ENCODE measurements at places on chromosomes 2 and 18. TPM values are rescaled to one million over a fixed set of nuclear protein-coding genes. Genes with fewer than 3 reads are reported as not detected.

Gene MRPS9
- 62.6 TPM for total RNA-seq

Gene NYAP2
- not detected for total RNA-seq

Gene SPTBN1
- total RNA-seq = 110 TPM

GRCh38 chr18:45998244-45998643, 31.1 kb upstream of the EPG5 start:
- DNase-seq = no peak

Gene MTLN
- 109 TPM for total RNA-seq

GRCh38 chr2:230778350-230779063, 65.9 kb downstream of the CAB39 start:
- no peak for DNase-seq

Gene GREB1L
- total RNA-seq = 0.72 TPM

Gene GDF7
- total RNA-seq = 0.72 TPM

GRCh38 chr2:65030476-65031332, 25.5 kb upstream of the CEP68 start:
- DNase-seq = no peak

Gene PID1
- 3.6 TPM for total RNA-seq

DNA sequence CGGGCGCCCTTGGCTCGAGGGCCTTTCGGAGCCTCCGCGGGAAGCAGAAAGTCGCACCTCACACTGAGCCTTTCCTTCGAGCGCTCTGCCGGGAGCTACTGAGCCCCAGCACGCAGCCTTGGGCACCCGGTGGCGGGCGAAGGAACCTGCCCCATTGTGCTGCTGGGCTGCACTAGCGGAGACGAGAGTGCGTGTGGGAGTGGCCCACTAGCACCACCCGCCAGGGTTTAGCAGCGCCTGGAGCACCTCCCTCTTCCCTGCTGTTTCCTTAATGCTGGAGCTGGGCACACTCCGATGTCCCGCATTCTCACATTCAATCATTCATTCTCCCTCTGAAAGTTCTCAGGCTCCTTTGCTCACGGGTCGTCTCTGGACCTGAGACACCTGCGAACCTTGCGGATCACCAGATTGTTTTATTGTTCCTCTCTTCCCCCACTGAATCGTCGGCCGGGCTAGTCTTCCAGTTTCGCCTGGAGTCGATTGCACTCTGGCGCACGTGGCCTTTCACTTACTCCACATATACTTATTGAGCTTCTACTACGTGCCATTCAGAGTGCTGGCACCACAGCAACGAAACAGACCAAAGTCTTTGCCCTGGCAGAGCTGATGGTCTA, 8.5 kb upstream of the PAX3 start:
- DNase-seq = no peak

Gene PDE1A
- not detected for total RNA-seq

DNA sequence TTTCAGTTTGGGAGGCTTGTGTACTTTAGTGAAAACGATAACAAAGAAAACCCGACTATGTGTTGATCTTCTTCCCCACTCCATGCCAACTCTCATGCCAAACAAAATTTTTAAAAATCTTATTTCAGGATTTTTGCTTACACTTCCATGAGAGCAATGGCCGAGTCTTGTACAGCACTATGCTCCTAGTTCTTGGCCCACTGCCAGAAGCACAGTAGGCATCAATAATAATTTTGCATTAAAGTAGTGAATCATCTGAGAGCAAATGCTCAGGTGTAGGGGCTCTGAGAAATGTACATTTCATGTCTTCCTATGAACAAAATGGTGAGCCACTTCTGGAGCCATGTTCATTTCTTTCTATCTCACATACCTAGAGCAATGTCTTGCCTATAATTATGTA, 62.2 kb downstream of the MAP3K19 start:
- no peak for DNase-seq

DNA sequence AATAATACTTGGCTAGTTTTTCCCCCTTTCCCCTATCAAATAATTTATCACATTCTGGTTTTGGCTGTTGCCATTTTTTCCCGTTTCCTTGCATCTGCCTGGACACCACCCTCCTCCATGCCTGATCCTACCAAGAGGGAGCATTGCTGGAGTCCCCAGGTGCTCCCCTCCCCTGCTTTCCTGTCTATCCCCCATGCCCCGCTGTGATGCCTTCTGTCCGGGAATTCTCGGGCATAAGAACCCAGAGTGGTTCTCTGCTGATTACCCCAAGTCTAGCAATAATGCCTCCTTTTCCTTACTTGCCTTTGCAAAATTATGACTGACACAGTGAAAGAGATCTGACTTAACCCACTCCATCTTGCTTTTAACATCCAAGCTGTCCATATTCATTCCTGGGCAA, 248.0 kb upstream of the PXDN start:
- no peak for DNase-seq

GRCh38 chr2:174246944-174247381, 1.4 kb downstream of the OLA1 start:
- DNase-seq = no peak

DNA sequence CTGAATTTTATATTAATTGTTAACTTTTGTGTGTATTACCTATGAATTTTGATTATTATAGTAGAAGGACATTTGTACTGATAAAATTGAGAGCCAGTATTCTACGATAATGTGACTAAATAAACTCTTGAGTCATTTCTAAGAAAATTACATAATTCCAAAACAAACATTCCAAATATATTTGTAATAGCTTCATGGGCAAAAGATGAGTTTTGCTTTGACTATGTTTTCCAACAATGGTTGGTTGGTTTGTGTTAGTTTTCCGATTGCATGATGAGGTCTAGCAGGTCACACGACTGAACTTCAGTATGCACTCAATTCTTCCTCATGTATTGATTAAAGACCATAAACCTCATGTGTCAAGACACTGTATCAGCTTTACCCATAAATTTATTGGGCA, 71.7 kb upstream of the WDR75 start:
- no peak for DNase-seq

Gene TYW5
- total RNA-seq = 9.2 TPM

Data from Caki2 (cell line).